ENCODE measurements at places on chromosomes 16 and 17.
A peak's percentile ranks its signal among the peaks of the same experiment; 100 is the strongest.

DNA sequence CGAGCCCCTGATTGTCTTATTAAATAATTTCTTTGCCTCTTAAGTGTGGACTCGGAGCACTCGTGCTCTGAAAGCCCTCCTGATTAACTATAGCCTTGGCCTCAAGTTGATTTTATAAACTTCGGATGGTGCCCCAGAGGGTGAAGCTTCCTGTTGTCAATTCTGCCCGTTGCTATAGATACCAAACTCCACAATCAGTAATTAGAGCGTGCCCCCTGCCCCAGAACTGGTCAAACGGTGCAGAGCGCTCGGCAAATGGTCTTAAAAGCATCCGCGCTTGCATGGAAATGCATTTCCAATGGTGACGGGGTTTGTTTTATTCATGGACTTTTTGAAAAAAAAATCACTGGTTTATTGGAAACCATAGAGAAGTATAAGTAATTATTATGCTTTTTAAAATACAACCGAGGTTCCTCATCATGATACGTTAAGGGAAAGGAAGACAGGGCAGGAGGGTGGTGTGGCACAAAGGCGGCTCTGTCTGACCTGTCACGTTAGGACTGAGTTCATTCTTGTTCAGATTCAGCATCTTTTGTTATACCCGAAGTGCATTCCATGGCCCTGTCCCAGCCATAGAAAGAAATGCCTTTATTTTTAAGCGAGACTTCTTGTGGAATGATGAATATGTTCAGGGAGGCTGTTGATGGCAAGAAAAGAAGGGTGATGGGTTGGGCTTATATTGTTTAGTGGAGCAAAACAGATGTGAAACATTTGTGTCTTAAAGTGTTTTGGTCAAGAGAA is 476.4 kb downstream of the MAF start:
- DNase-seq: no peak

DNA sequence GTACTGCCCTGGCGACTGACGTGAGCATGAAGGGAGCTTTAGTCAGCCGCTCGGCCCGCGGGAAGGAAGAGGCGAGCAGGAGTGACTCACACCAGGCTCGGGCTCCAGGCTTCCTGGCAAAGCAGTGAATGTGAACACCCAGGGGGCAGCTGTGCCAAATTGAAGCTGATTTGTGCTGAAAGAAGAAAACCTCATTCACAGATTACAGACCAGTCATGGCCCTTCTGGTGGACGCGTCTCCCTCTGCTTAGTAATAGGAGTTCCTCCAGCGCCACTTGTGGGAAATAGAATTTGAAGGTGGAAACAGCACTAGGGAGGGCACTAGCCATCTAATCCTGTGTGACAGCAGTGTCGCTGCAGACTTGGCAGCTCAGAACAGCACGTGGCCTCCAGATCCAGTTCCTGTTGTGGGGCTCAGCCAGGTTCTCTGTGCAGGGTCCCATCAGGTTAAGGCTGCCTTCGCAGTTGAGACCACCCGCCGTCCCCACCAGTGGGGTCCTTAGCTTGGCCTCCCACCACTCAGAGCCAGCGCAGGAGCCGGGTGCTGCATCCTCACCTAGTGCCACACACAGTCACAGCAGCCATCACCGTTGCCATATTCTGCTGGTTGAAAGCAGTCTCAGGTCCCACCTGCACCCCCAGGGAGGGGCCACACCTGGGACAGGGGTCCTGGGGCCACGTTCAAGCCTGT is 164.5 kb upstream of the CHMP6 start:
- peak; percentile 20 for DNase-seq

GRCh38 chr17:16934836-16935235 is 37.1 kb downstream of the TNFRSF13B start:
- DNase-seq: no peak

DNA sequence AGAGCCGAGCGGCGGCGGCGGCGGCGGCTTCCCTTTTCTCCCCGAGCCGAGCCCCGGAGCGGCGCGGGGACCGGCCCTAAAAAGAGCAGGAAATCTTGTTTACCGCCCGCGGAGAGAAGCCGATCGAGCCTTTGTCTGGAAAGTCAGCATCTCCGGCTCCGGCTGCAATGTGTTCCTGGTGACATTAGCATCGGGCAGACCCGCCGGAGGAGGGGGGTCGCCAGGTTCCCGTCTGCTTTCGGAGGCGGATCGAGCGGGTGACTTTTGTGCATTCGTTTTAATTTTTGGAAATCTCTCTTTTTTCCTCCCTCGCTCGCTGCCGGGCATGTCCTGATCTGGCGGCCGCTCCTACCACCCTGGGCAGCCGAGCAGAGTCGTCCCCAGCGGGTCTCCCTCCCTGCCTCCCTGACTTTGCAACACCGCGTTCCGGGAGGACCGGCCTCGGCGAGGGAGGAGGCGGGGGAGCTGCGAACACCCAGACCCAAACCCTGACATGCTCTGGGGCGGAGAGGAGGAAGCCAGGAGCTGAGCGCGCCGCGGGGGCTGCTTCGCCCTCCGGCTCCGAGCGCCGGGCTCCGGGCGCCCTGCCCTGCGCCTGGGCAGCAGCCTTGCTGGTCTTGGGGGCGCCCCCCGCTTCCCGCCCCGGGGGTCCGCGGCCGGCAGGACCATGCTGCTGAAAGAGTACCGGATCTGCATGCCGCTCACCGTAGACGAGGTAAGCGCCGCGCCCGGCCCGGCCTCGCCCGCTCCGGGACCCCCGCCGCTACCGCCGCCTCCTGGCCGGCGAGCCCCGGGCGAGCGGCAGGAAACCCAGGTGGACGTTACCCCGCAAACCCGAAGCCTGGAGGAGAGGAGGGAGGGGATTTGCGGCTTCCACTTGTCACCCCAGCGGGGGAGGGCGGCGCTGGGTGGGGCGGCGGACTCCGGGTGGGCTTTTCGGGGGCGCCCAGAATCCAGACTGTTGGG is 690 bp downstream of the PITPNC1 start:
- DNase-seq: peak; percentile 12

DNA sequence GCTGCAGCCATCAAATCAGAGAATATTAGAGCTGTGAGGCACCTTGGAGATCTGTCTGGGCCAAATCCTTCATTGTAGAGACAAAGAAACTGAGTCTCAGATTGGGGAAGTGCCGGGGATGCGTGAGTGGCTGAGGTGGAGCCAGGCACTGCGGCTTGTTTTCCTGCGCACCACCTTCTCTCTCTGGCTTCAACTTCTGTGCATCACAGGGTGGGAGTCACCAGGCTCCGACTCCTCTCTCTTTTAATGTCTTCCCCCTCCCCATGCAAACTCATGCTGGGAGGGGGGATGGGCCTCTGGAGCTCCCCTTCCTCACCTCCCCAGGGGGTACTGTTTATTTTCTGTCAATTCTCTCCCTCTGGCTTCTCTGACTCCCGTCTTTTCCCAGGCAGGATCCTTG is 8.7 kb upstream of the ETV4 start:
- DNase-seq: no peak

DNA sequence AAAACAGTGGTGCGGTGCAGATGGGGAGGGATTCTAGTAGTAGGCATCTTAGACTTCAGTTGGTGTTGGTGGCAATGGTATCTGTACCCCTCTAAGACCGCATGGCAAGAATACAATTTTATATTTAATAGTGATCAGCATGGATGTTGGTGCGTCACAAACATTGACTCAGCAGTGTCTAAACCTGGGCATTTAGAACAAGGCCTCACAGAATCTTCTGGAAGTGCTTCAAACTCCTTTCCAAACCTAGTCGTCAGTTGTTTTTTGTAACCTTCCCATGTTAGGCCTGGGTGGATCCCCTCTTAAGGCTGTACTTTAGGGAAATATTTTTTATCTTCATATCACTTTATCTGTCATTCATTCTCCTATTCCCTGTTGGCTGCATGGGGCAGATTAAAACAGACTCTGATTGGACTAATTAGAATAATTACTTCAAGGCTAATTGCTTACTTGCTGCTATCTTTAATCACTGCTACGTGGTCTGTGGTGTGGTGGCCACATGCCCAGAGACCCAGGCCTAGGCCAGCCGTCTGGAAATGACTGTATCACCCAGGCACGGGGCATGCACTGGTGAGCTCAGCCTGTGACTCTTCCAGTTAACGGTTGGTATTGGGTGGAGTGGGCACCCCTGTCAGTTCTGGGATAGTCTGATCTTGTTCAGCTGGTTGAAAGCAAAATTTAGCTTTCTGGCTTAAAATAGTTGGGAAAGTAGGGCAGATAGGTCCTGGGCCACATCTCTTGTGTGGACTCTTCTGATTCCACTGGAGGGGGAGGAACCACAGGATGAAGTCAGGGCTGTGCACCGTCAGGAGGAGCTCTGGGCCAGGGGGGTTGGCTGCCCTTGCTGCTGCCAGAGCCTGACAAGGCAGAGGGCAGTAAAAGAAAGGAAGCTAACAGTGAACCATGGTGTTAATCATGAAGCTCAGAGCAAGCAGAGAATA is 4.5 kb downstream of the ALKBH5 start:
- DNase-seq: no peak

DNA sequence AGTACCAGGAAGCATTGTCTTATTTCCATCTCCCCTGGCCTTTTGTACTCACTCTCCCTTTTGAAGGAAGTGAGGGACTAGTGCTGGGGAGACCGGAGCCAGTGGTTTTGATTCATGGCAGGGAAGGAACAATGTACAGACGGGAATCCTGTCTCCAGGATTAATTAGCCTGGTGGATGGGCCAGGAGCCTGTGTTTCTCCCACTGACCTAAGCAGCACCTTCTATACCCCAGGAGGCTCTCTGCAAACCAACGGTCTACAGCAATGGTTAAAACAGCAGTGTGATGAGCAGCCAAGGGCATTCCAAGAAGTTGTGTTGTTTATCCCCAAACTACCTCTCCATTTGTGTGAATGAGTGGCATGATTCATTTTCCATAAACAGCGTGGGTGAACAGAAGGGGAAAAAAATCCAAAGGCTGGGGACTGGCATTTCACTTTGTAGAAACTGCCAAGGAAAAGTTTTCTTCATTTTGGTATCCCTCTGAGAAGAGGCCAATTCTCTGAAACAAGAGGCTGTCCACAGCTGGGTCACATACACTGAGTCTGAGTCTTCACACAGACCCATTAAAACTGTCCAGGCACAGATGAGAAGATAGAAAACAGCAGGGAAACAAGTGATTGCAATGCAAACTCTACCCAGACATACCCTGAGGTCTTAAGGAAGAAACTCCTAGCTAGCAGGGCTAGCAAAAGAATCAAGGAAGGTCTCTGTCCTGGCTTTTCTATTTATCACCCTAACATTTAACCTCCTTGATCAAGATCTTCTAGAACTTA is 18.1 kb downstream of the ANKFN1 start:
- no peak for DNase-seq

GRCh38 chr16:90043526-90043925 is 24.3 kb upstream of the DBNDD1 start:
- DNase-seq: no peak

All from bone marrow (tissue), 2 donors.